IMR-90 (cell line): ENCODE measurements at places on chromosomes 13 and 19. TPM values are rescaled to one million over a fixed set of nuclear protein-coding genes. Genes with fewer than 3 reads are reported as not detected.

The ATP4A gene
- total RNA-seq: not detected in 2 replicates

- no peak for DNase-seq
Observed at GRCh38 chr13:79285159-79285558, 120.9 kb downstream of the RBM26 start.

The ZNF491 gene
- 3.6 and 4.2 TPM in 2 replicates for total RNA-seq

- no peak for DNase-seq
Observed at GRCh38 chr13:66040506-66040905, 1189.6 kb downstream of the PCDH9 start.

DNA sequence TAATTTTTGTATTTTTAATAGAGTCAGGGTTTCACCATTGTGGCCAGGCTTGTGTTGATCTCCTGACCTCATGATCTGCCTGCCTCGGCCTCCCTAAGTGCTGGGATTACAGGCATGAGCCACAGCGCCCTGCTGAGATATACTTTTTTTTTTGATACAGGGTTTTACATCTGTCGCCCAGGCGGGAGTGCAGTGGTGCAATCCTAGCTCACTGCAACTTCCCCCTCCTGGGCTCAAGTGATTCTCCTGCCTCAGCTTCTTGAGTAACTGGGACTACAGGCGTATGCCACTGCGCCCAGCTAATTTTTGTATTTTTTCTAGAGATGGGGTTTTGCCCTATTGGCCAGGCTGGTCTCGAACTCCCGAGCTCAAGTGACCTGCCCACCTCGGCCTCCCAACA is 2.0 kb downstream of the COLGALT1 start:
- no peak for DNase-seq

The TNFSF11 gene
- not detected in 2 replicates for total RNA-seq

The RGCC gene
- total RNA-seq: 6.1 and 7.5 TPM in 2 replicates

The SYCN gene
- not detected in 2 replicates for total RNA-seq

DNA sequence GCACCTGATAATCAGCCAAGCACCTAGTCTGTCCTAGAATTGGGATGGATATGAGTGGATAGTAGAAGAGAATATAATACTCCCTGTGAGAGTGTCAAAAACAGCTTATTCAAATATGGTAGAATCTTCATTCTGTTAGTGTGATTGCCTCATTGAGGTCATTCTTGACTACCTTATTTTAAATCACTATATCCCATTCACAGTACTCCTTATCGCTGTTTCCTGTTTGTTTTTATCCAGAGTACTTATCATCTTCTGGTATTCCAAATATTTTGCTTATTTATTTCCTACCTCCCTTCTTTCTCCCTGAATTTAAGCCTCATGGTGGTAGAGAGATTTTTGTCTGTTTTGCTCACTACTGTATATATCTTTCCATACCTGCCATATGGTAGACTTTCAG is 9.9 kb downstream of the NDFIP2 start:
- no peak for DNase-seq

- DNase-seq: peak; percentile 94
Observed at GRCh38 chr13:74770361-74770760, 636.2 kb upstream of the KLF12 start.

The TMC4 gene
- total RNA-seq: 0.28 and 0.72 TPM in 2 replicates

DNA sequence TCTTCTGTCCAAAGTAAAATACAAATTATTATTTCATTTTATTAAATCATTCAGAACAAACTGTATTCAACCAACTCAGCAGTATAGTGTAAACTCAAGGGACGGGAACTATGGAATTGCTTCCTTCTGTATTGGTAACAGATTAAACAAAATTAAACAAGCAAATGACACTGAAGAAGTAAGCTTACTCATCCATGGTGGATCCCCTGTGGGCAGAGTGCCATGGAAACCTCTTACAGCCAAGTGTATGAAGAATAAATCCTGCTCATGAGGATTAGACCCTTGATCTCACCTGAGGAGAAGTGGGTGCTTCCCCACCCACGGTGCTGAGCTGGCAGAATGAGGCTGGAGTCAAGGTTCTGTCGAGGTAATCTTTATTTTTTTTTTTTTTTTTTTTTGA is 18.0 kb upstream of the RFXAP start:
- no peak for DNase-seq

- DNase-seq: no peak
Observed at GRCh38 chr19:41703602-41704293, 4.7 kb upstream of the CEACAM5 start.

GRCh38 chr13:62653371-62653770 is 1237.7 kb upstream of the PCDH20 start:
- peak; percentile 18 for DNase-seq

The FFAR2 gene
- total RNA-seq: not detected in 2 replicates

DNA sequence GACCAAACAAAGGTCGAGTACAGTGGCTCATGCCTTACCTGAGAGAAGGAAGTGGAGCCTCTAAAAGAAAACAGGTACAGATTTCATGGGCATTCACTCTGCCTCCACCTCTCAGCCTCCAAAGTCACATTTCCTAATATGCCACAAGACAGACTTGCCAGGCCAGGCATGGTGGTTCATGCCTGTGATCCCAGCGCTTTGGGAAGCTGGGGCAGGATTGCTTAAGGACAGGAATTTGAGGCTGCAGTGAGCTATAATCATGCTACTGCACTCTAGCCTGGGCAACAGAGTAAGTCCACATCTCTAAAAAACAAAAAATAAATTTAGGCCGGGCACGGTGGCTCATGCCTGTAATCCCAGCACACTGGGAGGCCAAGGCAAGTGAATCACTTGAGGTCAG is 10.9 kb upstream of the DNMT1 start:
- DNase-seq: no peak

DNA sequence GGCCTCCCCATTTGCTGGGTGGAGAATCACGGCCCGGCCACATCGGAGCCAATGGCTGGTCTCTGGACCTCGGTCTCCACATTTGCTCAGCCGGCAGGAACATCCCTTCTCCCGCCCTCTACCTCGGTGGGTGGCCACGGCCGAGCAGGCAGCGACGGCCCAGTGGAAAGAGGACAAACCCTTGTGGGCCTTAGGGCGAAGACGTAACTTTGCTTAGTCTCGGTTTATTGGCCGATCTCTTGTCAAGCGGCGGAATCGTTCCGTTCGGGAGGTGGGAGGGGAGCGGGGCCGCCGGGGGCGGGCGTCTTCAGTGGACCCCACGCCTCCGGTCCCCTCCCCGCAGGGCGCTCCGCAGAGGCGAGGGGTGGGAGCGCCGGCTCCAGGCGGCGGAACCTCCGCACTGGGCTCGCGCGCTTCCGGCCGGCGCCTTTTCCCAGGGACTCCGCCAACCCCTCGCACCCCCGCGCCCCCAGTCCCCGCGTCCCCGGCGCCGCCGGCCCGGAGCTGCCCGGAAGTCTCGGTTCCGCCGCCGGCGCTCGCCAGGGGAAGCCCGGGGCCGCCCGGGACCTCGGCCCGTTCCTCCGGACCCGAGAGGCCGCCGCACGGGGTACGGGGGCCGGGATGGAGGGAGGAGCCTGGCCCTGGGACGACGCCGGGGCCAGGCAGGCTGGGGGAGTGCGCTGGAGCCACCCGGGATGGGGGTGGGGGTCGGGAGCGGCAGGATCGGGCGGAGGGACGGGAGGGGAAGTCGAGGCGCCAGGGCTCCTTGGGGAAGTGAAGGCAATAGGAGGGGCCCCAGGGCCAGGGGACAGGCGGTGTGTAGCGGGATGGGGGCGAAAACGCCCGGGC is at the start of gene ZNF580:
Gene ZNF580 (plus strand): TSS at position 426 of the 849 bp plus-strand sequence. CDS start 1,507 bp downstream, outside the sequence.
- peak; percentile 78 for DNase-seq

GRCh38 chr19:51111606-51112005 is 3.4 kb upstream of the CTU1 start:
- DNase-seq: no peak

- DNase-seq: peak; percentile 47
Observed at GRCh38 chr13:23289917-23290357, 109.2 kb downstream of the SGCG start.

DNA sequence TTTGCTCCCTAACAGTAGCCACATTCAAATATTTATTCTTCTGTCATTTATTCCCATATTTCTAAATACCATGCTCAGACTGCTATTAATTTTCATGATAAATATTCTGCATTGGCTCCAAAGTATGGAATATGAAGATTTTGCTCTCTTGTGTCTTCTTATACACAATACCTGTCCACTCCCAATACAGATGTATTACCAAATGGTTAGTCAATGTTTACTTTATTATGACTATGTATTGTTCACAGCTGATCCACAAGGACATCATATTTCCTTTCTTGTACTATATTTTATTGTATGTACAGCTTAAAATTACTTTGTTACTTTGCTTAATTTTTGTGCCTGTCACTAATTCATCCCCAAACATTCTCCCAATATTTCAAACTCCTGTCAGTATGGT is 322.3 kb downstream of the OXGR1 start:
- no peak for DNase-seq

DNA sequence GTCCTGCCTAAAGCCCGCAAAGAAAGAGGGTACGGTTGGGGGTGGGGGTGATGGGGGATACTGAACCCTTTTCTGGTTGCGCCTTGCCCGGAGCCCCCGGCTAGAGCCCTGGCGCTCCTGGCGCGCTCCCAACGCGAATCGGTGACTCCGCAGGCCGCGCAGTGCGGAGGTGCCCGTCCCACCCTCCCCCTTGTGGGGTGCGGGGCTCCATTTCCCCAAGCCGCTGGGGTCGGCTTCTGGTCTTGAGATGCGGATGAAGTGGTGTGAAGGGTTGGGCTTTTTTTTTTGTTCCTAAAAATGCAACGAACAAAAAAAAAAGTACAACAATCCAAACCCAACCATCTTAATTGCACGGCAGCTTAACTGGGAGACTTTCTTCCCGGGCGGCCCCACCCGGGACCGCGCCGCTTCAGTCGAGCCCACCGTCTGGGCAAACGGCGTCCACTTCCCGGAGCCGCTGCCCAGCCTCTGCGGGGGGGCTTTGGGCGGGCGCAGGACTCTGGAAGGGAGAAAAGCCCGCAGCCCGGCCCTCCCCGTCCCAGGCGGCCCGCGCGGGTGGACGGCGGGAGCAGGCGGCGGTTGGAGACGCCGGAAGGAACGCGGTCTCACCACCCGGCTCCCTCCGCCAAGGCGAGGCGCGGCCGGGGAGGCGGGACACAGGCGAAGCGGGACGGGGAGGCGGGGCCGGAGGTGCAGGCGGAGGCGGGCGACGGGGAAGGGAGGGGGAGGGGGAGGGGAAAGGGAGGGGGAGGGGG is 504 bp upstream of the TRIM13 start:
- peak; percentile 90 for DNase-seq

DNA sequence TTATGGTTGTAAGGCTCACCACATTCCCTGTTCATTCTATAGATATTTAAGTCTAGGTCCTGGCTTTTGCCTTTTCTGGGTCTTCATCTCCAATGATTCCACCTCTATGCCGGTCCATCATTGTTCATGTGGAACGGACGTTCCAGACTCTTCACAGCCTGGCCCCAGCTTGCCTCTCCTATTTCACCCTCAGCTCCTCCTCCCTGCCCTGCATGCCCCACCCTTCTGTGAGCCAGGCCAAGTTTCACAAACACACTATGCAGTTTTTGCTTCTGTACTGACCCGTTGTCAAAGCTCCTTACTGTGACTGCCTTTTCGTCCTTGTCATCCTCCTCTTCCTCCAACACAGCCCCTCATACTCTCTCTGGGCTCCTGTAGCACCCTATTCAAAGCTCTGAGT is 31.3 kb downstream of the TEX26 start:
- peak; percentile 29 for DNase-seq

The EDDM13 gene
- not detected in 2 replicates for total RNA-seq

DNA sequence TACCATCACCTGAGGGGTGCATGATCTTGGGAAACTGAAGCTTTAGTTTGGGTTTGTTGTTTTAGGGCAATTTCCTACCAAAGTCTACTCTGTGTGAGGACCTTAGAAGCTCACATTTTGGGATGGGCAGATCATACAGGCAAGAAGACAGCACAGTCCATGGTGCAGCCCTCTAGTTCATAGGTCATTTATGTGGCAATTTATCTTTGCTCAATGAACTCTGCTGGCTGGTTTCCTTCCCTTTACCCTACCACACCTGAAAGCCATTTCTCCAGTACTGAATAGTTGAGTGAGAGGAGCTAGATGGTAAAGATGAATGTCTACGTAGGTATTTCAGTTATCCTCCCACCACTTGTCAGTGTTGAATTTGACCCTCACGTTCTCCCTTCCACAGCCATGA is 87.5 kb upstream of the KLF12 start:
- no peak for DNase-seq

The AMER2 gene
- not detected in 2 replicates for total RNA-seq

The ARHGEF18 gene
- total RNA-seq: 12.4 and 14.2 TPM in 2 replicates

The LILRA1 gene
- total RNA-seq: not detected in 2 replicates

The SRRM5 gene
- not detected in 2 replicates for total RNA-seq

GRCh38 chr19:47437500-47437899 is 18.2 kb upstream of the MEIS3 start:
- no peak for DNase-seq

DNA sequence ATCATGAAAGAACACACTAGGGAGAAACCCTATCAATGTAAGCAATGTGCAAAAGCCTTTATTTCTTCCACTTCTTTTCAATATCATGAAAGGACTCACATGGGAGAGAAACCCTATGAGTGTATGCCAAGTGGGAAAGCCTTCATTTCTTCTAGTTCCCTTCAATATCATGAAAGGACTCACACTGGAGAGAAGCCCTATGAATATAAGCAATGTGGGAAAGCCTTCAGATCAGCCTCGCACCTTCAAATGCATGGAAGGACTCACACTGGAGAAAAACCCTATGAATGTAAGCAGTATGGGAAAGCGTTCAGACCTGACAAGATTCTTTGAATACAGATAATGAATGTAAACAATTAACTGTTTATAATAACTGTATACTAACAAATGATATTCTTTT is 15.0 kb upstream of the ZNF439 start:
- DNase-seq: no peak

GRCh38 chr19:47891923-47892666 is 6.0 kb upstream of the SULT2A1 start:
- no peak for DNase-seq
